Fibroblast of lung (primary cell): ENCODE measurements at places on chromosomes 3 and 15. TPM values are rescaled to one million over a fixed set of nuclear protein-coding genes. Genes with fewer than 3 reads are reported as not detected.
A peak's percentile ranks its signal among the peaks of the same experiment; 100 is the strongest.

GRCh38 chr3:194773216-194773615 lies 87.5 kb downstream of the FAM43A start:
- DNase-seq = peak; percentile 33

DNA sequence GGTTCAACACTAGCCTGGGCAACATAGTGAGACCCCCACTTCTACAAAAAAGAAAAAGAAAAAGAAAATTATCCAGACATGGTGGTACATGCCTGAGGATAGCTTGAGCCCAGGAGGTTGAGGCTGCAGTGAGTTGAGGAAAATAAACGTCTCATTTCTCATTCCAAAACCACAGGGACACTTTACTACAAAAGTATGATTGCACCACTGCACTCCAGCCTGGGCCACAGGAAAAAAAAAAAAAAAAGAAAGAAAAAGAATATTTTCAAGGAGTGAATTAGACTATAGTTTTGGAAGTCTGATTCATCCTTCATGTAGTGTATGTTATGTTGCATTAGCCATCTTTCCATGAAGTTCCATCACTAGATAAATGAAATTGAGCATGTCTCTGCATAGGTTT lies 149.5 kb upstream of the THBS1 start:
- DNase-seq = peak; percentile 74

Gene ALDH1A2
- polyA plus RNA-seq = 1.1 and 1.8 TPM in 2 replicates

Gene HGD
- 0.18 TPM in 1 of 2 replicates, not detected in the other for polyA plus RNA-seq

Gene MITF
- polyA plus RNA-seq = 21.0 and 31.6 TPM in 2 replicates
